ENCODE measurements at places on chromosomes 5 and 9.

DNA sequence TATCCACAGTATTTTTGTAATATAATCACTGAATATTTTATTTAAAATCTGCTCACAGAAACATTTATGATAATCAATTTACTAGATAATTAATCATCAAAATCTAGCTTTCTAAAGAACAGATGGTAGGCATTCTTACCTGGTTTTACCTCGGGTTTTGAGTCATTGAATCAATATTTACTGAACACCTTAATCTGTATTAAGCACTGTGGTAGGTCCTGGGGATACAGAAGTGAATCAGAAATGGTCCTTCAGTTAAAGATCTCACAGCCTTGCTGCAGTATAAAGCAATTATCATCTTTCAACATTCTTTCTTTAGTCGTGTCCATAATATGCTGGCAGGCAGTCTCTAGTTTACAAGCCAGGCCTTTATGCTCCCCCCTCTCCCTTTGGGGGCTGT is 2.0 kb upstream of the MEIKIN start:
- no peak for DNase-seq

DNA sequence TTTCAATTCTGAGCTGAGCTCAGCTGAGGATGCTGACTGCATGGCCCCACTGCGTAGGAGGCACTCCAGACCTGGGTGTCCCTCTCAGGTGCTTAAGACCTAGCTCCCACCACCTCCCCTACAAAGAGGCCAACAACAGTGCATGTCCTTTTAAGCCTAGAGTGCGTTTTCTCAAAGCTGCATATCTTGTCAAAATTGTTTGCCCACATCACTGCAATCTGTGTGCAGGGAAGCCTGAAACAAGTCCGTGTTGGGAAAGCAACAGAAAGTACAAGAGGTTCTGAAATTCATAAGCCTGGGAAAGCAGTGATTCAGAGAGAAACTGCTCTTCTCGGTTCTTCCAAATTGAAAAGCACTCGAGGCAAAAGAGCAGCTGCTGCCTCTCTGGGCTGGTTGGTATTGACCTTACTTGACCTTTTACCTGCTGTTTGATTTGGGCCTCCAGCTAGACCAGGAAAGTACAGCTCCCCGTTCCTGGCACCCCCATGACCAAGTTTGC is 238.4 kb downstream of the NR2F1-AS1 start:
- DNase-seq: no peak

DNA sequence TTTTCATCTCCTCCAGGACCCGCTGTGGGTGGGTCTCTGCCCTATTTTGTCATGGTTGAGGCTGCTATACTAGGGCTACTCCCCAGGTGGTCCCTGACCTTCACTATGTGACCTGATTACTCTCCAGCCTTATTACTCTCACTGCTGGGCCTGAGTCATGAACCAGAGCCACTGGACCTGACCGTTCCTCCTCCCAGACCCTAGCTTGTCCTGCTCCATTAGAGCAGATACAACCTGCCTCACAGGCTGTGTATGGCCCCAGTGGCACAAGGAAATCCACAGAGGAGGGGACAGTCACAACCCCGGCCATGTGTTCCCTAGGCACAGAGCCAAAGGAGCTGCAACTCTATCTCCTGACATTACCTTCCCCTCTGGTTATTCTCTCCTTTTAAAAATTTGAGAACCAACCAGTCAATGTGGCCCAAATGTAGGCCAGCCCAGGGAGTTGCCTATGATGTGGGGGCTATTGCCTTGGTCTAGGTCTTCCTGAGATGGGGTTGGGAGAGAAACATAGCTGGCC is 96.0 kb upstream of the FSTL4 start:
- no peak for DNase-seq

DNA sequence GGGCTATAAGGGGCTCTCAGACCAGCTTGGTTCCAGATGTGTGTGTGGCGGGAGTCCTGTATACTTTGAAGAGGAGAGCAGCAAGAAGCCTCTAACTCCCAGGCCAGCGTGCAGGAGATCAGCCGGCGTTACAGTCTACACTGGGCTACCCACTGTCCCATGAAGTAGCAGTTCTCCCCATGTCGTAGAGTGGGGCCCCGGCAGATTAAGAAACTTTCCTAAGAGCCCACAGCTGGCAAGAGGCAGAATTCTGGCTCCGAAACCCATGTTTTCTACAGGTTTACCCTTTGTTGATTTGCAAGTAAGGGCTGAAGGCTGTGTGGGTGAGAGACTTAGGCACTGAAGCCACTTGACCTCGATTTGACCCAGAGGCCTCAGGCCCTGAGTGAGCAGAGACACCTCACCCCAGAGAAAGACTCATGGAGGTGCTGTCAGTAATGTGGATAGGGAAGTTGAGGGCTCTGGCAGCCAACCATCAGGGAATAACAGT is 881 bp upstream of the B4GALT1 start:
- no peak for DNase-seq

DNA sequence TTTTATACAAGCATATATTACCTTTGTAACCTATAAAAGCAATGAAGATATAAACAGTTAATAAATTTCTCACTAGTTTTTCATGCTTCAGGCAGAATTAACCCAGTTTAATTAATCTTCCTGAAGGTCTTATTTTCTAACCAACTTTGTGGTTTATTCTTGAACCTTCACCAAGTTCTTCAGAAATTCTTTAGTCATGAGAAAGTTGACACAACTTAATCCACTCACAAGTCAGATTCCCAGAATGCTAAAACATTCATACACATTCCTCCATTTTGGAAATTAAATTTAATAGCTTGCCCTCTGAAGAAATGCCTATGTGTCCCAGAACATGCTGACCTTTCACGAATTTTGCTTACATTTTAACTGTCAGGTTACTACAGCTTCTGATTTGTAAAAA is 105.4 kb upstream of the PAM start:
- DNase-seq: no peak

DNA sequence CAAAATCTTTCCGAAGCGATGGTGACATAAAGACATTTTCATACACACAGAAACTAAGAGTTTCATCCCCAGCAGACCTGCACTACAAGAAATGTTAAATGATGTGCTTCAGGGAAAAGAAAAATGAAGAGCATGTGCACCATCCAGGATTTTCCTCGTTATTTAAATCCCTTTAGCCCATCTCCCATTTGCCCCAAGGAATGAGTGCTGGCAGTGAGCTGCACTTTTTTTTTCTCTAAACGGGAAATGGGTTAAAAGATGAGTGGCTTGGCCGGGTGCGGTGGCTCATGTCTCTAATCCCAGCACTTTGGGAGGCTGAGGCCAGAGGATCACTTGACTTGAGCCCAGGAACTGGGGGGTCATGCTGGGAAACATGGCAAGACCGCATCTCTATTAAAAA is 6.8 kb upstream of the LRRC14B start:
- no peak for DNase-seq

- DNase-seq: no peak
These were observed 72.7 kb upstream of the WWC1 start for GRCh38 chr5:168218746-168219145.

GRCh38 chr5:160959804-160960203 is 107.8 kb upstream of the ATP10B start:
- DNase-seq: no peak

GRCh38 chr9:93959739-93960154 is 4.6 kb upstream of the BARX1 start:
- DNase-seq: no peak

DNA sequence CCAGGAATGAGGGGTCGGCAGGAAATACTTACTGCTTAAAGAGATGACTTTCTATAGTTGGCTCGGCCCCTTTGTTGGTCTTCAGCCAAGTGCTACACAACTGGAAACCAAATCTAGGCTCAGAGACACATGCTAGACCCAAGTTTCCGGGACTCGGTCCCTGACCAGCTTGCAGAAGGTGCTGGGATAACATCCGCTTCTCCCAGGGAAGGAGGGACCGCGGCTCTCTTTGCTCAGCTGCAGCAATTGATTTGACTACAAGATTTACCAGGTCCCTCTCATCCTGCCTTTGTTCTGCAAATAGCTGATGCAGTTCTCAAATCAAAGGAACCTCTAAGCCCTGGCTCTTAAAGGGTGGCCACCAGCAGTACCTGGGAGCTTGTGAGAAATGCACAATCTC is 314.7 kb downstream of the MLLT3 start:
- no peak for DNase-seq

DNA sequence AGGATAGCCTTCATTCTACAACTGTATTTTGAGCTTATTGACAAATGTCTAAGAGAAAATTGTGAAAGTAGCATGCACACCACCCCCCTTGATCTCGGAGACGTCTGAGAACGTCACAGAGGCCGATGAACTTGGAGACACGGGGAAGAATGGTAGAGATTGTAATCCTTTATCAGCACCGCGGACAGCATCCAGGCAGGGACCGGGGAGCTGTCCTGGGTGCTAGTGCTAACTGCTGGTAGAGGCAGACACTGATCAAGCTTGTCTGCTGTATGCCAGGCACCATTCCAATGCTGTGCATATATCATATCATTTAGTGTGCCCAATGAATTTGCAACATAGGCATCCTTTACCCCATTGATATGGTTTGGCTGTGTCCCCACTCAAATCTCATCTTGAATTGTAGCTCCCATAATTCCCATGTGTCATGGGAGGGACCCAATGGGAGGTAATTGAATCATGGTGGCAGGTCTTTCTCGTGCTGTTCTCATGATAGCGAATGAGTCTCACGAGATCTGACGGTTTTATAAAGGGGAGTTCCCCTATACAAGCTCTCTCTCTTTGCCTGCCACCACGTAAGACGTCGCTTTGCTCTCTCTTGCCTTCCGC is 98.8 kb downstream of the LHX2 start:
- DNase-seq: peak; percentile 72

DNA sequence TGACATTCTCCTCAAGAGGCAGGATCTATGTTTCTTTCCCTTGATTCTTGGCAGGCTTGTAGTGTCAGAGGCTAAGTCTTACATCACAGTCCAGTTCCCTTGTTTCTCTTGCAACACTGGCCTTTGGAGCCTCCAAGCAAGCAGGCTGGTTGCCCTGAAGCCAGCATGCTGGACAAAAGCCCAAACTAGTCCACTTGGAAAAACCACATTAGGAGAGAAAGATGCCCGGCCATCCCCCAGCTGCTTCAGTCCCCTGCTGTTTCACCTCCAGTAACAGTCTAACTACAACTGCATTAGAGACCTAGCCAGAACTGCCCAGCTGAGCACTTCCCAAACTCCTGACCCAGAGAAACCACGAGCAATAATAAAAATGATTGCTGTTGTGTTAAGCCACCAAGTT is 87.6 kb downstream of the ADAMTS6 start:
- no peak for DNase-seq

DNA sequence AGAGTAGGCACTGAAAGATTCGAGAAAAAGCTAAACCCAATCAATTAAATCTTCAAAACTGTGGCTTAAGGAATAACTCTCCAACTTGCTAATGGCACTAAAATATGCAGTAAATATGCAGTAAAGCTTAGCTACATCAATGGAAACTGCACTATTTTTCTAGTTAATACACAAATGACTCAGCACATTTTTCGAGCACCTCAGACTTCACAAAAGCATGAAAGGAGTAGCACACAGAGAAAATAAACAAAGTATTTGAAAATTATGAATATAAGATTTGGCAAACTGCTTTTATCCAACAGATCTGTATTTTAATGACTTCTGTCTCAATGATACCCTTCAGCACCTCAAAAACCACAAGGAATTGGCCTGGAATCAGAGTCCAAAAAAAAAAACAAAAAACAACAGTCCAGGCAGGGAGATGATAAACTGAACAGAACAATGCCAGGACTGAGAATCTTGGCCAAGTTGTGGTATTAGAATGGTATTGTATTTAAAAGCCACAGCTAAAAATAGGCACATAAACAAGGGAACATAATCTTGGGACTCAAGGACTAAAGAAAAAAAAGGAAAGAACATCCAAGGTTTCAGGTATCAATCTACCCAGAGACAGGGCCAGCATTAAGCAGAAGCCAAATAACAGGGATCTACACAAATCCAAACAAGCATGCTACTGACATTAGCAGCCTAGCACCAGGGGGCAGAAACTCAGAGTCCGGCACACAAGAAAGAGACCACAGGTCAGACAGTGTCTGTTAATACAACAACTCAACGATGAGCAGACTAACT is 21.4 kb downstream of the TMEM245 start:
- DNase-seq: no peak

DNA sequence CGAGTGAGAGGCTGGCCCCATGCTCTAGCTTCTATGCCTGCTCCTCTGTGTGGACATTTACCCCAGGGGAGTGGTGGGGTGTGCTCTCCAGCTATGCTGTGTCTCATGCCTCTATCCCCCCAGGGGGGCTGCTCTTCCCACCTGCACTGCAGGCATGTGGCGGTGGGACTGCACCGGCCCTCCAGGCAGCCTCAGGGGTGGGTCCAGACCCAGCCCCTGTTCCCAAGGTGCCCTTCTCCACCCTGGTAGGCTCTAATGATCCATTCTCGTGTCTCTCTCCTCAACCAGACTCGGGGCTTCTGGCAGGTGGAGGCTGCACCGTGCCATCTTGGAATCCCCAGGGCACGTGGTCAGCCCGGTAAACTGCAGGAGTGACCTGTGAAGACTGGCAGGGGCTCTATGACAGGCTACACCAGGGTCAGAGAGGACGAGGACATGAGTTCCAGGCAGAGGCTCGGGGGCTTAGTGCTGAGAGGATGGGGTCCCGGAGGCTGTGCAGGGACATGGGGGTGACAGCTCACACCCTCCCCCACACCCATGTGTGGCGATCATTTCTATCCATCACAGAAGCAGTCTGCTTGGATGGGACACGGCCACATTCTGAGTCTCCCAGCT is 22.7 kb upstream of the COL5A1 start:
- DNase-seq: peak; percentile 34

- no peak for DNase-seq
These were observed 262.9 kb downstream of the ARRDC3 start for GRCh38 chr5:91119981-91120850.

DNA sequence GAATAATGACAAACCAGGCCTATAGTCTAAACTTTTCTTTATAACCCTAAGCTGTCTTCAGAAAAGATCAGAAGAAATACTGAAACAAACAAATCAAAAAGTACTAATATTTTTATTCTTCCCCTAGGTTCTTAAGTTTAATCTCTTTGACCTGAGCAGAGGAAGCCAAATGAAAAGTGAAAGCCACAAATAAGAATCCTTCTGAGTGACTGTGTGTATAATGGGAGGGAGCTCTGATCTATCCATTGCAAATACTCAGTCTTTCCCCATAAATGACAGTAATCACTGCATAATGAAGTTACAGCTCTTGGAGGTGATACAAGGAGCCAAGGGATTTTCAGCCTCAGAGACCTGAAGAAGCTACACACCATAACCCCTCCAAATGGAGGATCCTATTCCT is 126.9 kb upstream of the ATP10B start:
- DNase-seq: no peak

Measured in activated effector memory CD4-positive, alpha-beta T cell treated with anti-CD3 and anti-CD28 coated beads, Interleukin-2, amount 50 U/mL, for 16 hours (primary cell).